ENCODE measurements at places on chromosomes 12 and 14.

GRCh38 chr12:114799574-114800487, 115.9 kb upstream of the TBX3 start:
- DNase-seq: no peak

DNA sequence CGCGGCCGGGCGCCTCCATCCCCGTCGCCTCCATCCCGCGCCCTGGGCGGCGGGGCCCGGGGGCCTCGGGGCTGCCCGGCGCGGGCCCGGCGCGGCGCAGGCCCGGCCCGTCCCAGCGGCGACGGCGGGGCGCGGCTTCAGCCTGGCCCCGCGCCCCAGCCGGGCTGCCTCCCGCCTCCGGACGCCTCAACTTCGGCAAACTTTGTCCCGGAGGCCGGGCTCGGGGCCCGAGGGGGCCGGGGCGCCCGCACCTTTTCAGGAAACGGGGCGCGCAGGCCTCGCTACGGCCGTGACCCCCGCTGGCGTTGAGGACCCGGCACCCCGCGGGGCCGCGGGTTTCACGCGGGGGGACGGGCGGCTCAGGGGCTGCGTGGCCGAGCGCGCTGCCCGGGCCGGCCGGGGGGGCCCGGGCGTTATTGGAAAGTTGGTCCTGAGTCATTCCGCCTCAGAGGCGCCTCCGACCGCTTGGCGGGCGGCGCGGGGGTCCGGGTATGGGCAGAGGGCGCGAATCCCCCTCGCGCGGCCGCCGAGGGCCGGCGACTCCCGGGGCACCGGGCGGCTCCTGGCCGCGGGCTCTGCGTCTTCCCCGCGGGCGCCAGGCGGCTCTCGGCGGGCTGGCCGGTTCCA, 575 bp downstream of the TRAF3 start:
- DNase-seq: no peak

DNA sequence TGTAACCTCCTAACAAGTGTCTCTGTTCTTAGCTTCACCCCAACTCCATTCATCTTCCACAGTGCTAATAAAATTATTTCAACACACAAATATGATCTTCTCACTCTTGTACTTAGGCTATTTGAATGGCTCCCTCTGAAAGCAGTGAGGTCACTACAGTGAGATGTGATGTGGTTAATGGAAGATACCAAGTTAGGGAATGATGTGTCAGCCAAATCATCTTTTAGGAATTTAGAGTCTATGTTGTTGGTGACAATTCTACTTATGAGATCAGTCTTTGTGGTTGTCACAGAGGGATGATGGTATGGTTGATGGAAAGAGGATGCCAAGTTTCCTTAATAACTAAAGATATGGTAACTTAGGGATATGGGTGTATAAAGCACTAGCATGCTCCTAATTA, 57.6 kb downstream of the POLR3B start:
- no peak for DNase-seq

DNA sequence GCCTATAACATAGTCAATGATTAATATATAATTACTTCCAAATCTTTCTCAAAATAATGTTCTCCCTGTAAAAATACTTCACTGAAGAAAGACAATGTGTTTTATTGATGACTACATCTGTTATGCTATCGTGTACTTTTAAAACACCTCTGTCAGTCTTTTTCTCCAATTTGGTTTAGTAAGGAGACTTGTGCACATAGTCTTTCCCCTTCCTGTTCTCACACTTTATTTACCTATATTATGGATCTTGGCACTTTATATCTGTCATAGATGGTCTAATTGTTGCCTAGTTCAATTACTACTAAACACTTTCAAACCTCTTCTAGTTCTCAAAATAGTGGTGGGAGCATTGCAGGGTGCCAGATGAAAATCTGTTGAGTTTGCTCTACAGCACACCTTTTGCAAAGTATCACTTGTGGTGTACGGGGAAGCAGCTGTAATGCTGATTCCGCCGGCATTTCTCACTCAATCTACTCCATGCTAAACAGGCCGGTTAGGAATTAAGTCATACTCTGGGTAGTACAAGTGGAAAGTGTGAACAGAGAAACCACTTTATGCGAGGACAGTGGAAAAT, 1.1 kb upstream of the INSM2 start:
- no peak for DNase-seq

GRCh38 chr12:125132698-125133400, 67.6 kb downstream of the AACS start:
- DNase-seq: no peak

GRCh38 chr14:33309106-33309505, 370.4 kb downstream of the NPAS3 start:
- no peak for DNase-seq

All from activated T-cell treated with anti-CD3 and anti-CD28 coated beads, Interleukin-2, amount 50 U/mL, for 4 hours (primary cell).